A549 (cell line): ENCODE measurements at places on chromosomes 12 and 14.

DNA sequence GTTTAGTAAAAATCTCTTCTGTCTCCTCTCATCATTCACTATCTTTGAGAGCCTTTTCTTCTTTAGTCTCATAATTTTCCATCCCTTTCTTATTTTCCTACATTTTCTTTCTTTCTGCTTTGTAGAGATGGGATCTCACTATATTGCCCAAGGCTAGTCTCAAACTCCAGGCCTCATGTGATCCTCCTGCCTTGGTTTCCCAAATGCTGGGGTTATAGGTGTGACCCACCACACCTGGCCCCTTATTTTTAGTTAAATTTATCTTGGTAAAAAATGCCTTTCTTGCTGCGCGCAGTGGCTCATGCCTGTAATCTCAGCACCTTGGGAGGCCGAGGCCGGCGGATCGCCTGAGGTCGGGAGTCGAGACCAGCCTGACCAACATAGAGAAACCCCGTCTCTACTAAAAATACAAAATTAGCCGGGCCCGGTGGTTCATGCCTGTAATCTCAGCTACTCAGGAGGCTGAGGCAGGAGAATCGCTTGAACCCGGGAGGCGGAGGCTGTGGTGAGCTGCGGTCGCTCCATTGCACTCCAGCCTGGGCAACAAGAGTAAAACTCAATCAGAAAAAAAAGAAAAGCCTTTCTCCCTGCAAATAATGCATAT, 996 bp downstream of the SLC2A3 start:
- no peak for DNase-seq

- DNase-seq: no peak
Measured at GRCh38 chr12:102757154-102757881, 159.7 kb downstream of the PAH start.

DNA sequence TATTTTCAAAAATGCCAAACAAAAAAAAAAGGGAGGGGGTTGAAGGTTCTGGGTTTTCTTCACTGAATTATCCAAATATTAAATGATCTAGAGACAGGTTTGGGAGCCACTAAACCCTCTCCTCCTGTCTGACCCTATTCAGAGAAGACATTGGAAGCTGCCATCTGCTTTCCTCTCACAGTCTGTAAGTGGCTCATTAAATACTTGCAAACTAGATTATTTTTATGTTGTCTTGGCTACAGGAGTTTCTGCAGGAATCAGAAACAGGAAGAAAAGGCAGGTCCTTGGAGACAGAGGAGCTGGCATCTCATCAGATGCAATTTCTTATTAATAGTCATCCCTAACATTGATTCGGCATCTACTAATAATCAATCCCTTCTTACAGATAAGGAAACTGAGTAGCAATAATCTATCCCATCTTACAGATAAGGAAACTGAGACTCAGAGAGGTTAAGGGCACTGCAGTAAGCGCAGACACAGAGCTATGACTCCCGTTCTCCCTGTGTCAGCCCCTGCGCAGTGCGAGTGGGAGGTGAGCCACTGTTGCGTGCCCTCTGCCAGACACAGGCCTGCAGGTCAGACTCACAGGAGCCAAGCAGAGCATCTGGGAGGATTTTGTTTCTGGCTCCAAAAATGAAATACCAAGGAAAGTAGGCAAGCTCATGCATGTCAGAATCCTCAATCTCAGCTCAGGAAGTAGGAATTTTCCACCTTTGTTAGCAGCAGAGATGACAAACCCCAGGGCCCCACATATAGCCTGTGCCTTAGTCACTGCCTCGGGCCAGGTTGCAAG, 11.0 kb downstream of the BDKRB2 start:
- no peak for DNase-seq

DNA sequence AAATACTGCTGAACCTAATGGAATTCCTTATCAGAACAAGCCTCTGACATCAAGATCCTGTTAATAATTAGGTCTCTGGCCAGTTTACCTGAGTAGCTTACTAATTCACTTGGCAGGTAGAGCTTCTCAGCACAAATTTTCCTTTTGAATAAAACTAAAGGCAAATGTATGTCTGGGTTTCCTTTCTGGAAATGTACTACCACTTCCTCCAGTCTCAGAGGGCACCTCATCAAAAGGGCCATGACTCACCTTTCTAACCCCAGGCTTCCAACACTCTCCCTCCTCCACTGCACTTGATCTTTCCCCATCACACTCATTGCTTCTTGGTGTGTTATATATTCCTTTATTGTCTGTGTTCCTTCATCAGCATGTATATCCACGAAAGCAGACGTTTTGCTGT, 90.5 kb downstream of the SLC2A13 start:
- DNase-seq: peak; percentile 33

GRCh38 chr12:32257695-32258496, 141.5 kb upstream of the FGD4 start:
- no peak for DNase-seq

- DNase-seq: no peak
Measured at GRCh38 chr12:105836242-105836622, 302.5 kb downstream of the NUAK1 start.

DNA sequence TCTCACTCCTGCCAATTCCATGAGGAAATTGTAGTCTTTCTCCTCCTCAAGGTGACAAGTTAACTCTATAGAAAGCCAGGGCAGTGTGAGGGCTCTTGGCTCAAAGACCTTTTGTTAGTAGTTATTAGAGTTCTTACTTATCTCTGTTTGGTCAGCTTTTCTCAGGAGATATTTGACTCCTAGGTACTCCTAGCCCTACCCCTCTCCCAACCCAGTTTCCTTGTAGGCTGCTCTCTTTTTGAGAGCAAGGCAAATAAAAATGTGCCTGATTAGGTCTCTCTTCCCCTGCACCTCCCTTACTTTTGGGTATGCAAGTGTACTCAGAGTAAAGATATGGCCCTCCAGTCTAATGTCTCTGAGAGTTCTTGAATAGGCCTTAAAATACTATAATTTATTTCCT, 23.8 kb downstream of the BTG1 start:
- no peak for DNase-seq

GRCh38 chr12:96452261-96452922, 37.0 kb upstream of the CFAP54 start:
- no peak for DNase-seq
